ENCODE measurements at places on chromosomes 1 and 21.

DNA sequence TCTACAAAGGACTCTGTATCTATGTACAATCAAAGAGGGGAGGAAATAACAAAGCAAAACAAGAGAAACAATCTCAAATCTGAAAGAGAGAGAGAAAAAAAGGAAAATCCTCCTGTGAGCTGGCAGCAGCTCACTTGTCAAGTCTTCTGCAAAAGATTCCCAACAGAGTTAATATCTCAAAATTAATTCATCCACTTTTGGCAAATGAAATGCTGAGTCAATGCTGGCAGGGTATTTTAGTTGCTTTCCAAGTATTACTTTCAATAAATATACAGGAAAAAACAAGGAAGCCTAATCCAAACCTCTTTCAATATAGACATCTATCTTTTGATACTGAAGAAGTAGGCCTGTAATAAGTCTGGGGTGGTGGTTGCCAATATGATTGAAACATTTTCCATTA lies 613.9 kb upstream of the NEGR1 start:
- DNase-seq = no peak

- no peak for DNase-seq
Measured at GRCh38 chr1:172266528-172267174, 153.8 kb upstream of the C1orf105 start.

- no peak for DNase-seq
Measured at GRCh38 chr1:233962878-233963277, 58.4 kb downstream of the SLC35F3 start.

GRCh38 chr1:15799928-15800835 lies 7.3 kb downstream of the UQCRHL start:
- DNase-seq = no peak

DNA sequence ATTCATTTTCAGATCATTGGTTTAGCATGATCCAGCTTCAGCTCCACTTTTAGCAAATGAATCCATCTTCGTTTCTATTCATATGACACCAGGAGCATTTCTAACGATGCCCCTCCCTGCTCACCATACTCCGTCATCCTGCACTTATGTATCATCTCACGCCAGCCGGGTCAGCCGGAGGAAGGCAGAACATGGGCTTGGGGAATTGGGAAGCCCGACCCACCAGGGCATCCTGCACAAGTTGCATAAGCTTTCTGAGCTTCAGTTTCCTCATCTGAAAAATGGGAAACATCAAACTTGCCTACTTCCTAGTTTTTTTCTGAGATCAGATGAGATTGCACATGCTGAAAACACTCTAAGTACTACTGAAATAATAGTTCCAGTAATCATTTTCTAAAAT lies 194.7 kb downstream of the AK5 start:
- no peak for DNase-seq

DNA sequence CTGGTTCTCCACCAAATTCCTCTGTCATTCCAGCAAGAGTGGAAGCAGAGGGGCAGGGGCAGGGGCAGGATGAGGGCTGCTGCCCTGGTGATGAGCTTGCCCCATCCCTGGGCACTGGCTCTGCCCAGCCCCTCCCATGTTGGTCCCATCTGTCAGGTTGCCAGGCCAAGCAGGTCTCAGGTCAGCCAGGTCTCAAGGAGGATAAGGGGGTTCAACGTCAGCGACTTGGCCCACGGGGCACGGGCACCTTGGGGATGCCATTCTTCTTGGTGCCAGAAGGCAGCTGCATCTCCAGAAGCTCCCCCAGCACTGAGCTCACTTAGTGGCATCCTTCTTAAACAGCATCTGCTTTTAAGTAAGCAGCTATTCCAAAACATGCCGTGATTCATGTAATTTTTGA lies 133.1 kb downstream of the AJAP1 start:
- no peak for DNase-seq

DNA sequence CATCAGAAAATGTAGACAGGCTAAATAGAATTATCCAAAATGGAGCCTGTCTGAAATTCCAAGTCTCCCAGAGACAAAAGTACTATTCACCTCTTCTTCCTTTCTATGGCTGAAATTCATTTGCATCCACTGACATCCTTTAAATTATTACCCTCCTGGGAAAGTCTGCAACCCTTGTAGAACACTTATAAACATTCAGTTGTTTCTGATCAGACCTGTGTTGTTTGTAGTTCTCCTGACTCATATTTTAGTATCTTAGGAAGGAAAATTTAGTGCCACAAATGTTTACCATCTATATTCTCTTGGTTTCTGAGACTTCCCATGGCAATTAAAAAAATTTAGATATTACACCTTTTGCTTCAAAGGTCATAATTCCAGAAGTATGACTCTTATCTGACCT lies 69.6 kb upstream of the C1orf105 start:
- DNase-seq = no peak

- no peak for DNase-seq
Measured at GRCh38 chr1:168285971-168286927, 5.6 kb downstream of the TBX19 start.

DNA sequence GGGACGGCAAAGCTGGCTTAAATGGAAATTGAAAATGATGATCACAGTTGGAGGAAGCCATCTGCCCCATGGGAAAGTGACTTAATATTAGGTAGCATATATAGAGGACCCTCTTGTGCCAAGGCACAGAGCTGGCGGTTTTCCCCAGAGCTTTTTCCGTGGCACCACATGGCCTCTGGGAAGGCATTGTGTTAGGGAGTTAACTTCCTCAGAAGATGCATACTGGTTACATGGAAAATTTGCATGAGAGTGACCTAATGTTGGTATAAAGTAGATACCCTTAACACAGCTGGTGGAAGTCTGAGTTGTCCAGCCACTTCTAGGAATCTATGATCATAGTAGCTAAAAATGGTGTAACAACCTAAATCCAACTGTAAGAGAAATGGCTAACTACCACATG lies 27.3 kb downstream of the CAP1 start:
- no peak for DNase-seq

GRCh38 chr1:21451981-21452411 lies 12.1 kb downstream of the NBPF3 start:
- no peak for DNase-seq

- no peak for DNase-seq
Measured at GRCh38 chr1:179976970-179977651, 22.5 kb downstream of the CEP350 start.
